ENCODE measurements at places on chromosomes 12 and 14.

DNA sequence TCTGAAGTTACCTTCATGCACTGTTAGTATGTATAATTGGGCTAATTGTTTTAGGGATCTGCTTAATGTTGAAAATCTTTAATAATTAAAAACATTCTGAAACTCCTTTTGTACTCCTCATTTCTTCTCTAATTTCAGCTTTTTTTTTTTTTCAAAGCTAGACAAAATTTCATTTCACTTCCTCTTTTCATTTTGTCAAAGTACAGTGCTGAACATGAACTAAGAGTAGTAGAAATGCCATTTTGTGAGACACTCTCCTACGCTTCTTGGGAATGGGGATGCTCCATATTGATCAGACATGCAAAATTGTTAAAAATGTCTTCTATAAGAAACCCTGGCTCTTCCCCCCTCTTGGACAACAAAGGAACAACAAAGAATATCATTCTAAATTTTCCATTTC is 1.7 kb downstream of the ABCD2 start:
- no peak for DNase-seq

DNA sequence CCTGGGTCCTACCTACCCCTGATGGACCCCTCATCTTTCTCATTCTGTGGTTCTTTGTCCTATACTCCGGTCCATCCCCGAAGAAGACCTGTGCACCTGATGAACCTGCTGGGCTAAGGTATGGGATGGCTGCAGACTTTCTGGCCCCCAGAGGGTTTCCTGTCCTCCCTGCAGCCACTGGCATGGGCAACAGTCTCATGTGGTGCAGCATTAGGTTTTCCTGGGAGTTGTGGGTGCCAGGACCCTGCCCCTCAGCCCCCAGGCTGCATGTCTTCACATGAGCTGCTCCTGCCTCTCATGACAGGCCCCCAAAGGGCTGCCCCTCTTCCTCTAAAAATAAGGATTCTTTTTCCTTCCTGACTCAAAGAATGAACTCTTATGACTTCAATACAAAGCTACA is 72.3 kb upstream of the GPR68 start:
- no peak for DNase-seq

DNA sequence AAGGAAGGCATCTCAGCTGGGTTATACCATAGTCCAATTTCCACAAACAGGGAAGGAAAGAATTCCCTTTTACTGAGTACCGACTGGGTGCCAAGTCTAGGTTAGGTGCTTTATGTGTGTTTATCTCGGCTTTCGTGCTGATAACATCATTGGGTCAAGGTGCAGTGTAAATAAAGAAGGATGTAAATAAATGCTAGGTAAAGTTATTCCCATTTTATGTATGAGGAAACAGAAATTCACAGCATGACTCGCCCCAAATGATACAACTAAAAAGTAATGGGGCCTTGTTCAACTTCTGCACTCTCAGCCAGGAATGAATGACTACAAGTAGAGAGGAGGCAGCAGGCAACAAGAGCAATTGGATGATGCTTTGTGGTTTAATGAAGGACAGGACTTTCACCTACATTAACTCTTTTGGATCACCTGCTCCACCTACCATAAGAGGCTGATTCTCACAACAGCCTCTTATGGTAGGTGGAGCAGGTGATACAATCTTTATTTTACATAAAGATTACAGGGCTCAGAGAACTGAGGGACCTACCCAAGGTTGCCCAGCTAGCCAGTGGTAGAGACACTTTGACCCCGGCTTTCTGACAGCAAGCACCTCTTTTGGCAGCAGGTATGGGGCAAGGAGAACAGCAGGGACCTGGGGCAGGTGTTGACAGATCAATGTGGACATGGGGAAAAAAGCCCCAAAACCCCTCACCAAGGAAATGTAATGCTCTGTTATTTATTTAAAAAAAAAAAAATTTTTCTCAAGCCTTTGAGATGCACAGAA is 213.4 kb upstream of the NUDT4 start:
- no peak for DNase-seq

GRCh38 chr14:36986407-36986806 is 186.0 kb downstream of the SLC25A21 start:
- DNase-seq = no peak

GRCh38 chr12:70248876-70249275 is 5.6 kb downstream of the CNOT2 start:
- no peak for DNase-seq

DNA sequence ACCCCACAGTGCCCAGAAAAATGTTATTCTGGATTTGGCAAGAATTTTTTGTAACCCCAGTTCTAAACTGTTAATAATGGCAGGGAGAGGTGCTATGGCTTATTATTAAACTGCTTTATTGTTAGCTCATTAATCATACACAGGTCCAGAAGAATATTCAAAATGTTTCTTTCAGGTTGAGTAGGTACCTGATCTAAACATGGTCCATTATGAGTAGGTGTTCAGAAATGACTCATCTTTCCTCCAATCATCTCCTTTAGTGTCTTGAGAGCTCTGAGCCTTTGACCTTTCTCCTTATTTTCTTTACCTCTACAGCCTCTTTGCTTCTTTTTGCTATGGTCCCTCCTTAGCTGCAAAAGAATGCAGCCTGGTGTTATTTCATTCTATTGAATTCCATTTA is 211.0 kb upstream of the GARIN6 start:
- DNase-seq = no peak

DNA sequence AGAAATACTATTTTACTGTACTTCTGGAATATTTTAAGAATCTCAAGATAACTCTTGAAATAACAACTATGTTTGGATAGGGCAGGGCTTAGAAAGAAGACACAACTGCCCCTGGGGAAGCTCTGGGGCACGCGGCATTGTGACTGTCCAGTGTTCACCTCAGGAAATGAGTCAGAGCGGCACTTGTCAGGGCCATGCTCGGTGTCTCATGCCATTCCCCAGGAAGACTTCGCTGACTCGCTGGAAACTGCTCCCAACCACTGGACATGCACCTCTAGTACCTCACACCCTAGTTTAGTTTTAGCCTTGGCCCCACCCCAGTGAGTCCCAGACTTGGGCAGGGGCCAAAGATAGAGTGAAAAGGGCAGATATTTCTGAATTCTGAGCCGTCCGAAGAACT is 192.0 kb downstream of the TTC7B start:
- no peak for DNase-seq

DNA sequence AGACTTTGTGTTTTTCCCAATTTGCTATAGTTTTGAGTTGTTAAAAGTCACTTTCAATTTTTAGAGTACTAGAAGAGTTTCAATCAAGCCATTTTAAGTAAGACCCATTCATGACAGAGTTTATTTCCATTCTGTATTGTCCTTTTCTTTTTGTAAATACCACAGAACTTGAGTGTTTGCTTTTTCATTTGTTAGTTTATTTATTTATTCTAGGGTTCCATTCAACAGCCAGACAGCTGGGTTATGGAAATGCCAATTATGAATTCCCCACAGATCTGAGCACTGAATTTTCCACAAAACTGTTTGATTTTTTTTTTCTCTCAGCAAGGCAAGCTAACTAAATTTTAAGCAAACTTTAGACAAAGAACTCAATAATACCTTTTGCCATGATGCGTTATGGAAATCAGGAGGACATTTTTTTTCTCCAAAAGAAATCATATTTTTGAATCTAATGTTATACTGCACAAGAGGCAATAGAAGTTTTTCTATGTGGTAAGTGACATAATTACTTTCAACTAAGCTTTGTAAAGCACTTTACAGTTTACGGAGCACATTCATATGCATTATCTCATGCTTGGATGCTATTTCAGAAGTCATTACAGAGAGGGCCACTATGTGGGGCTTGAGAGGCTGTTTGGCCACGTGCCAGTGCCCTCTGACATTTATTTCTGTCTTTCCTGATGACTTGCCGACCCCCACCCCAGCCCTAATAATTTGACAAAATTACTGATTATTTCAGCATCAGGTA is 181.5 kb downstream of the VRK1 start:
- no peak for DNase-seq

DNA sequence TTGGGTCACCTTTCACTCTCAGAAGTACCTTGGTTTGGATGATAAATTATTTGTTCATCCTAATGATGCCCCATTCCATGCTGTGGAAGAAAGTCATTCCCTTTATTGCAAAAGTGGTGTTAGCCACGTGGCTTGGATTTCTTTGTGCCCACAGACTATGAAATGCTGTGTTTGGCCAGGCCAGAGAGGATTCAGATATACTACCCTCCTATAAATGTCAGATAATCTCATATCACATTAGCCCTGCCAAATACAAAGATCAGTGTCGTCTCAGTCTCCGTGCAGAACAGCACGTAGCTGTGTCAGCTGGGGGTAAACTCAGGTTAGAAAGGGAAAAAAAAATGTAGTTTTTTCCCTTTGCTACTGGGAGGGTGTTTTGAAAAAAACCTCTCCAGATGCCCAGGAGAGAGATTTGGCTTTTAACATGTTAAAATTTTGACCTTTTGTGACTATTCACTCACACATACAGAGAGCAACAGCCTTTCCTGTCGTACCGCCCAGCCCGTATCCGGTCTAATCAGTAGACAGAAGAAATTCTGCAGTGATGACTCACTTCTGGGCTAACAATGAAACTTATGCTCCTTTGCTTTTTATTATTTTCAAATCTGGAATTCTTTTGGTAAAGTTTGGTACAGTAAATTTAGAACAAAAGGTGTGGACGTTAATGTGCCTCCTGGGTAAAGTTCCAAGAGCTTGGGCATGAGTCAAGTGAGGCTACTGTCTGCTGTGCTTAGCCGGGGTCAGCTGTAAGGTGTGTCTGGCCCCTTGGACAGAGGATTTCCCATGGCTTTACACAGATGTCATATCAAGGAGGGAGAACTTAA is 8.5 kb upstream of the PTPRB start:
- DNase-seq = peak; percentile 87

DNA sequence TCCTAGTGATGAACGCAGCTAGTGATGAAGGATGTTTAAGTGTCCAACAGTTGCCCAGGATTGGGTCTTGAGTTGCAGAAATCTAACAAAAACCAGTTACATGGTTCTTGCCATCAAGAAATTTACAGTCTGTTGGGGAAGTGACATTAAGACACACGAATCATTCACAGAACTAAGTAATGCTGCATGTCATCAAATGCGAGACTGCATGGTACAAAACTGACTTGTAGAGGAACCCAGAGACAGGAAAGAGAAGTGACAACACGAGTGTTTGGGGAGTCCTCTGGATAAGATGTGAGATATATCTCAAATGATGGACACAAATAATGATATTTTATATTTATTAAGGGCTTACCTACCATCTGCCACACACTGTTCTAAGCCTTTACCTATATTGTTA is 6.1 kb upstream of the SYNE3 start:
- DNase-seq = no peak

- no peak for DNase-seq
Measured at GRCh38 chr12:115756271-115756670, 521.2 kb downstream of the MED13L start.

- DNase-seq = no peak
Measured at GRCh38 chr12:108856428-108857157, 790 bp downstream of the SSH1 start.

DNA sequence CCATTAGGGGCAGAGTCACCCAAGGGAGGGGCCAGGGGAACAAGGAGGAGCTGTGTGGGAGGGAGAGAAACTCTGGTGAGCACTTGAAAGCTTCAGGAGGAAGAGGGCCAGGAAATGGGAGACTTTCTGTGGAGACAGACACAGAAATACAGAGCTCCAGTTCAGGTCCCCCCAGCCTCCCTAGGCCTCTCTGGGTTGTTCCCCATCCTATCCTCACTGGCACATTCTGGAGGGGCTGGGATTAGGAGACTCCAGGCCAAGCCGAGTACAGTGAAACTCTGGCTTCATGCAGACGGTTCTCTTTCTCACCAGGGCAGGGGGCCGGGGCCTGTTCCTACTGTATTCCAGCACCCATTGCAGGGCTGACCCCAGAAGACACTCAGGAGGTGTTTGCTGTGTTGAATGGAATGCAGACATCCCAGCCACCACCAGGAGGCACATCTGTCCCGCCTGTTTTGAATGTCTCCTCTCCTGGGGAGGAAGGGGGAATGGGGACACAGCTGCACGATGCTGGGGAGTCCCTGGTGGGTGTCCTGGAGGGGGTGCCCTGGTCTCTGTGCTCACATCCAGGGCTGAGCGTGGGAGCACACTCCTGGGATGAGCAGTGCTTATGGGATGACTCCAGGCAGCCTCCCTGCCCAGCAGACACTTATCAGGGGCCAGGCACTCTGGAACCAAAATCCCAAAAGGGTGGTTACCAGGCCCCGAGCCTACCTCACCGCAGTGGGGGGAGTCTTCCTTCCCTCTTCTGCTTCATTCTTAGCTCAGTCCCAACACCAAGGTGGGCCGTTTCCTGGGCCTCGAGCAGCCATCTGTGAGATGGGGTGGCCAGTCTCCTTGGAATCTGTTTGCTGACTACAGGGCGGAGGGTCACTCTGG is 5.5 kb upstream of the KRT84 start:
- DNase-seq = no peak

GRCh38 chr14:51188566-51189185 is 51.4 kb upstream of the TMX1 start:
- no peak for DNase-seq

- DNase-seq = peak; percentile 61
Measured at GRCh38 chr12:43882578-43883178, 46.8 kb downstream of the TMEM117 start.

Measured in astrocyte of the cerebellum (primary cell).